Glutamatergic neuron (in vitro differentiated cells): ENCODE measurements at places on chromosomes 7 and 10. TPM values are rescaled to one million over a fixed set of nuclear protein-coding genes. Genes with fewer than 3 reads are reported as not detected.

MSMB gene
- not detected for total RNA-seq

C10orf53 gene
- total RNA-seq, result 0.25 TPM

AKR1C2 gene
- 3.8 TPM for total RNA-seq

SEMA3D gene
- total RNA-seq, result 13.6 TPM

CTAGE6 gene
- total RNA-seq, result not detected

CALML5 gene
- total RNA-seq, result not detected

IFIT1B gene
- not detected for total RNA-seq
